ENCODE measurements at places on chromosomes 12 and 14. TPM values are rescaled to one million over a fixed set of nuclear protein-coding genes. Genes with fewer than 3 reads are reported as not detected.

GRCh38 chr12:31923063-31923412 lies 36.2 kb upstream of the RESF1 start:
- H3K4me3 ChIP-seq = no peak overlapping the region
- H3K27me3 ChIP-seq = no peaks in the 10 kb centered on the region
- no peak overlapping the region for H3K27ac ChIP-seq
- H3K4me1 ChIP-seq = no peaks in the 10 kb centered on the region
- no peaks in the 10 kb centered on the region for H3K36me3 ChIP-seq

- H3K27me3 ChIP-seq = no peaks in the 10 kb centered on the region
- no peak overlapping the region for H3K4me3 ChIP-seq
- peaks cover 11% of the 10 kb centered on the region for H3K4me1 ChIP-seq
- H3K36me3 ChIP-seq = no peaks in the 10 kb centered on the region
These were observed 10.6 kb upstream of the ANO6 start for GRCh38 chr12:45205165-45205825.

Gene TAS2R14
- total RNA-seq = 3.5 TPM

DNA sequence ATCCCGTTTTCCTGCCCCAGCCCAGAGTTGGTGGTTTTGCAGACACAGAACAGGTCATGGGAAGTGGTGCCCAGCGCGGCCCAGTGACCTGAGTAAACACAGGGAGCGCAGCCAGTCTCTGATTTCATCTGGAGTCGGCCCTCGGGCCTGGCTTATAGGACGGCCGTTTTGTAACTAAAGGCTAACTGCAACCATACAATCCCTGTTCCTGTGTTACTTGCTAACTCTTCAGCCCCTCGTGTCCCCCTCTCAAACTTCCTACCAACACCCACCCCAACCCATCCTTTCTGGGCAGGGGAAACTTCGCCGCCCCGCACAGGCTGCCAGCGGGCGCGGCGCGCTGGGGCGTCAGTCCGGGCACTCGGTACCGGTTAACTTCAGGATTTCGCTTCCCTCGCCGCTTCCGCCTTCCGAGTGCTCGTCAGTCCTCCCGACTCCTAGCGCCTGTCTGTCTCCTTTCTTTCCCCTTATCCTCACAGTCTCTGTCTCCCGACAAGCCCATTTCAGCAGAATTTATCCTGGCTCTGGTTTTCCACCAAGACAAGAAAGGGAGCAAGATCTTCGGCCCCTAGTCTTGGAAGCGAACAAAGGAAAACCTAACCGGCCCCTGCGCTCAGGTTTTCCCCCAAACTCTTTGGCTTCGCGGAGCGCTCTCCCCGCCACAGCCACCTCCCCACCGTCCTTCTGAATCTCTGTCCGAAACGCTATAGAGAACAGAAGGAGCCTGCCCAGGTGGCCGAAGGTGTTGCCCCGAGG lies 2.0 kb downstream of the SIX1 start:
- no peak overlapping the region for H3K27ac ChIP-seq
- no peaks in the 10 kb centered on the region for H3K36me3 ChIP-seq
- H3K27me3 ChIP-seq = peaks cover 74% of the 10 kb centered on the region
- peaks cover 47% of the 10 kb centered on the region for H3K4me1 ChIP-seq

DNA sequence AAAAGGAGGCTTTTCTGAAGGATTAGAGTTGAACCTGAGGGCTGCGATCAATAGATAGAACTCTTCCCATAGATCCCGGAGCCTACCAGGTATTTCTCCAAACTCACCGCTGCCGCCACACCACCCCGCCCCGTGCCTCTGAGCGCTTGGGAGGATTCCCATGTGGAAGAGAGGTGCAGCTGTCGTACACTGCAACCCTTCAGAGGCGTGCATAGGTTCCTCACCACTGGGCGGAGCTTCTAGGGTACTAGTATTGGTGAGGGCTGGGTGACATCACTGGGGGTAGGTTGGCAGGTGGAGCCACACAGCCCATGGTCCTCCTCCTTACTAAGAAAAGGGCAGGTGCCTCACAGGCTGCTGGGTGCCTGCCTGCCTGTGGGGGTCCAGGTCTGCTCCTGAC lies 127.0 kb downstream of the TSPAN9 start:
- H3K4me1 ChIP-seq = peaks cover 8% of the 10 kb centered on the region
- DNase-seq = no peak
- H3K4me3 ChIP-seq = no peak overlapping the region
- H3K27ac ChIP-seq = no peak overlapping the region

DNA sequence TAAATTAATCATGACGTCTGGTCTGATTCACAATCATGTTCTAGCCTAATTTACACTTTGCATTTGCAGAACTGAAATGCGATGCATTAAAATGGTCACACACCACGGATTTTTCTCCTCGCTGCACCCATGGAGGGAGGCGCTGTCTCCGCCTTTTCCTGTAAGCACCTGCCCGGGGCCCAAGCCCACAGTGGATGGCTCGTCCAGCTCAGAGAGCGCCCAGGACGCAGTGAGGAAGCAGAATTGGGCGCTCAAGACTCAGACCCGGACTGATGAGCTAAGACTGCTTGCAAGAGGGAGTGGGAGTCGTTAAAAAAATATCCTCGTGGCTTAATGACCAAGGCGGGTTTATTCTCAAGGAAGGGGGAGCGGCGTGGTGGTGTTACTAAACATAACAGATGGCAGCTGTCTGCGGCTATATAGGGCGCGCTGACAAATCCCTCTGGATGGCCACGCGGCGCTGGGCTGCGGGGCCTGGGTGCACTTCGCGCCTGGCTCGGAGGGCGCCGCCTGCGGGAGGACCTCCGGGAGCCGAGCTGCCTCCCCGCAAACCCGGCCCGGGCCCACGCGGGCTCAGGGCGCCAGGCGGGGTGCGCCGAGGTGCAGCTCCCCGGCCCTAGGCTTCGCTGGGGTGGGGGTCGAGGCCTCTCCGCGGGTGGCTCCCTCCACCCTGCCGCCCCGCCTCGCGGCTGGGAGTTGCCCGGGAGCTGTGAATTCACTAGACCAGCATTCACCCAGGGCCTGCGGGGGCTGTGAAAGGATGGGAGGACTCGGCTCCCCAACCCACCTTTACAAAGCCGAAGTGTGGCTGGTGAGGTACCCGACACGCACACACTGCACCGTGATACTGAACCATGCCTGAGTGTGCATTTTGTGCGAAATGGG lies 78.7 kb downstream of the PPM1A start:
- no peak overlapping the region for H3K27ac ChIP-seq
- peaks cover 13% of the 10 kb centered on the region for H3K4me1 ChIP-seq
- DNase-seq = peak; percentile 39
- H3K27me3 ChIP-seq = no peaks in the 10 kb centered on the region
- peak overlapping the region; percentile 52 for H3K4me3 ChIP-seq

DNA sequence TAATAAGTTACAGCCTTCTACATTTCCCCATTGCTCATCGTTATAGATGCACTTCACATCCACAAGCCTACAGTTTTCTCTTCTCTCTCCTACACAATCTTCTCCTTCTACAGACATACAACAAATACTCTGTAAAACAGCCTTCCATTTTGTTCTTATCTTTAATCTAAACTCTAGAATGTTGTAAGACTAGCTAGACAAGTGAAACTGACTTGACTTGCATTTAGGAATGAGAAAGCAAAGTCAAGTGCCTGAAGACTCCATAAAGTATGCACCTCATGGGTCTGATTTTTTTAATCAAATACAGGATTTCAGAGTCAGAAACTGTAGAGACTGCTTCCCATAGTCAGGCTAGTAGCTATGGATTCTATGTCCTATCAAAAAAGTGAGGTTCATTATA lies 190.3 kb downstream of the KLHL28 start:
- H3K27me3 ChIP-seq = no peaks in the 10 kb centered on the region
- no peak overlapping the region for H3K27ac ChIP-seq
- H3K4me1 ChIP-seq = no peaks in the 10 kb centered on the region
- no peak for DNase-seq

DNA sequence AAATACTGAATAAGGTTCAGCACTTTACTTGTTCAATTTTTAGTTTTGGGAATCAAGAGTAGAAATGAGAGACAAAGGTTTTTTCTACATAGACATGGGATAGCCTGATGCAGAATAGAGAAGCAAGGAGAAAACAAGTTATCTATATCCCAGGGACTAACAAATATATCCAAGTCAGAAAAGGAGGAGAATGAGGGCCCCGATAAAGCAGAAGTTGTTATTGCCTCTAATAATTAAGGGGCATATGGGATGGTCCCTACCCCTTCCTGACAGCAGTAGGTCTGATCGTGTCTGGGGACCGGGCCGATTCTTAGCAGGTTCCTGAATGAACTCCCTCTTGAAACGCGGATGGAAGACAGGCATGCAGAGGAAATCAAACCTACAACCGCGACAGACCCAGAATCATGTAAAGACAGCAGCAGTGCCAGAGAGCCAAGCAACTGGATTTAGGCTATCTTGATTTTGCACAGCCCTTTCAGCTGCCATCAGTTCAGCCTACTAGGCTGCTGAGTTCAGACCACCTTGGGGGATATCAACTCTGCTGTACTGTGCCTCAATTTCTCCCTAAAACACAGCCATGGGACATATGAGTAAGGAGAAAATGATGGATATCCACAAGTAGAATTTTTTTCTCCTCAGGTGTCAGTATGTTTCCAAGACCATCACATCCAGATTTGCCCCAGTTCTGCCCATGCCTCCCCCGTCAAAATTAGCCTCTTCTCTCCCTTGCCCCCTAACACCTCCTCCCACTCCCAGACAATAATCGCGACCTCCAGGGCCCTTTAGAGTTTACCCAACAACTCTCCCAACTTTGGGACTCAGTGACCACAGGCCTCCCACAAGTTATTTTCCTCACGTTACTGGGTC lies 706 bp downstream of the PRMT5 start:
- peaks cover 5% of the 10 kb centered on the region for H3K36me3 ChIP-seq
- peak overlapping the region; percentile 89 for H3K27ac ChIP-seq
- no peaks in the 10 kb centered on the region for H3K27me3 ChIP-seq
- no peak for DNase-seq

DNA sequence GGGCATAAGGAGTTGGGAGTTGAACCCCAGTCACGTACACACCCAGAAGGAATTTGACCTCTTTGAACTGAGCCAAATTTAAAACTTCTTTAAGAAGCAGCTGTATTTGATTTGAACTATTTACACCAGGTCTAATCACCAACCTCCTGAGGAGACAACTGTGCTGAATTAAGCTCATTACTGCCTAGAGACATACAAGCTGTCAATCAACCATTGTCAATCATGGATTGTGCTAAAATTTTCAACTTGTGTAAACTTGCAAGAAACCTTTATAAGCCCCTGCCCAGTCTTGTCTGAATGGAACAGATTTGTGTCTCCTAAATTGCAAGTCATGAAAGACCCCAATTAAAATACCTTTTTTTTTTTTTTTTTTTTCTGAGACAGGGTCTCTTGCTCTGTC lies 44.3 kb upstream of the RESF1 start:
- H3K4me3 ChIP-seq = no peak overlapping the region
- no peak overlapping the region for H3K27ac ChIP-seq
- DNase-seq = no peak
- no peaks in the 10 kb centered on the region for H3K4me1 ChIP-seq
- H3K27me3 ChIP-seq = no peaks in the 10 kb centered on the region

GRCh38 chr12:116687888-116688287 lies 50.0 kb downstream of the SPRING1 start:
- H3K4me3 ChIP-seq = no peak overlapping the region
- H3K27ac ChIP-seq = no peak overlapping the region
- H3K36me3 ChIP-seq = no peaks in the 10 kb centered on the region

DNA sequence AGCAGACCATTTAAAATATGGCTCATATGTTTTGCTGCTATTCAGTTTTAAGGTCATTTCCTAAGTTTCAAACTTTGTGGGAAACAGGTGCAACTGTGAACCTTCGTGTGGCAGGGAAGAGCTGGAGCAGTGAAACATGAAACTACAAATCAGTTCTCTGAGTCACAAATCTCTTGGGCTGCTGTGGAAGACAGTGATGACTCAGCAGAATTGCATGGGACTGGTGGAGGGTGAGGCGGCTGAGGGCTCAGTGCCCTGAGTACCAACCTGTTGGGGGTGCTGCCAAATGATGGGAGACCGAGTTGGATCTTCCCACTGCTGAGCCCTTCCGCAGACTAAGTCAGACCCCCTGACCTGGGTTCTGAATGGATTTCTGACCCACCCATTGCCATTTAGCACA lies 8.4 kb upstream of the CALM1 start:
- no peak overlapping the region for H3K4me3 ChIP-seq
- no peaks in the 10 kb centered on the region for H3K27me3 ChIP-seq
- H3K27ac ChIP-seq = no peak overlapping the region
- no peak for DNase-seq
- peaks cover 15% of the 10 kb centered on the region for H3K4me1 ChIP-seq

- H3K36me3 ChIP-seq = no peaks in the 10 kb centered on the region
- H3K27me3 ChIP-seq = no peaks in the 10 kb centered on the region
- no peak overlapping the region for H3K27ac ChIP-seq
- DNase-seq = no peak
- H3K4me3 ChIP-seq = no peak overlapping the region
These were observed 271.6 kb upstream of the CRY1 start for GRCh38 chr12:107364875-107365518.

Gene TAS2R19
- total RNA-seq = 2.7 TPM
